Fibroblast of lung (primary cell): ENCODE measurements at places on chromosomes 4 and X. TPM values are rescaled to one million over a fixed set of nuclear protein-coding genes. Genes with fewer than 3 reads are reported as not detected.

The CSN3 gene
- not detected in 2 replicates for polyA plus RNA-seq

The GLRA3 gene
- polyA plus RNA-seq = not detected in 2 replicates

The PIM2 gene
- 3.7 and 5.0 TPM in 2 replicates for polyA plus RNA-seq

DNA sequence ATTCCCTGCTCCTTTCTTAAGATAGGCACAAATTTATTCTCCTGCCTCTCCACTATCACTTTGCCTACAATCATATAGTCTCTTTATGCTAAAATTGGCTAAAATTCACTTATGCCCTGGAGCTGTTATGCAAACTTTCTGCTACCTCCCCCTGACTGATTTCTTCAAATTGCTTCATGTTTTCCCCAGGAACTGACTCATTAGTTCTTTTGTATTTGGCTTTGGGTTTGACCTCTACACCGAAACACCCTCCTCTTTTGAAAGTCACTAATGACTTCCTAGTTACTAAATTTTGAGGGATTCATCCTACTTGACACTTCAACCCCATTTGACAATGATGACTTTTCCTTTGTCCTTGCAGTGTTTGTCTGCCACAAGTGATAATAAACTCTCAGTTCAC lies 222.6 kb downstream of the NDST4 start:
- DNase-seq = no peak

GRCh38 chrX:47577424-47577823 lies 4.8 kb upstream of the TIMP1 start:
- DNase-seq = no peak

GRCh38 chrX:20585782-20586181 lies 319.1 kb upstream of the RPS6KA3 start:
- DNase-seq = no peak
